CD4-positive, alpha-beta T cell treated with Interleukin-17A for 1 hour (primary cell): ENCODE measurements at places on chromosomes 1 and 21.

DNA sequence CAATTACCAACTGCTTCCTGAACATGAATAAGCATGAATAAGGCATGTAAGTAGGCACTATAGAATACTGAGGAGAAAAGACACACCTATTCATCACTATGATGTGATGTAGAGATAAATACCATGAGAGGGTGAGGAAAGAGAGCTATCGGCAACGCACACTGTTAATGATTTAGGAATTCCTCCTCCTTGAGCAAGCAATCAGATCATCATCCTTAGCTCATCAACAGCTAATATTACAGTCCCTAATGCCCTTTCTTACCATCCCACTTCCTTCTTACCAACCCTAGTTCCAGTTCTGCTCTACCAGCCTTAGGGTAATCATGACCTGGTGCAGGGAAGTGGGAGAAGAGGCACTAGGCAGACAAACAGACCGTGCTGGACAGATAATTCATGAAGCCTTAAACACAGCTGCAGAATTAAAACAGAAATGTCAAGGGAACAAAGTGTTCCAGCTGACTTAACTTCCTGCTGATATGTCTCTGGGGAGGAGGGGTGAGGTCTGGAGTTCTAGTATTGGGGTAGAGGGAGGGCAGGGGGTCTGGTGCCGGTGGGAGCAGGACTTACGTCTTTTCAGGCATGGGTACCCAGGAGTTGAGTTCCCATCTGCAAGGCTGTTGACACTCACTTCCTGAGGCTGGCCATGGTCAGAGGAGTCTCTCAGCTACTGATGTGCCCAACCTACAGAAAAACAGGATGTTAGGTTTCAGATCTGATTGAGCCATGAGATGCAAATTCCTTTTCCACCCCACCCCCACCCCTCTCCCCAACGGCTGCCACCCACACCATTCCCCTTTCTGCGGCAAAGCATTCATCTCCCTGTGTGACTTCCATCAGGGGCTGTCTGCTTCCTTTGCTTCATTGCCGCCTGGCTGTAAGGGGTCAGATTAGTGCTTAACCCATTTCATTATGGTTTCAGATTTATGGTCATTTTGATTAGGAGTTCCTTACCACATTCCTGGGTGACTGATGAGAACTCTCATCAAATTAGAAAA lies 12.6 kb upstream of the RCSD1 start:
- DNase-seq = peak; percentile 41

- DNase-seq = no peak
Observed at GRCh38 chr1:208145167-208145566, 99.0 kb downstream of the PLXNA2 start.

DNA sequence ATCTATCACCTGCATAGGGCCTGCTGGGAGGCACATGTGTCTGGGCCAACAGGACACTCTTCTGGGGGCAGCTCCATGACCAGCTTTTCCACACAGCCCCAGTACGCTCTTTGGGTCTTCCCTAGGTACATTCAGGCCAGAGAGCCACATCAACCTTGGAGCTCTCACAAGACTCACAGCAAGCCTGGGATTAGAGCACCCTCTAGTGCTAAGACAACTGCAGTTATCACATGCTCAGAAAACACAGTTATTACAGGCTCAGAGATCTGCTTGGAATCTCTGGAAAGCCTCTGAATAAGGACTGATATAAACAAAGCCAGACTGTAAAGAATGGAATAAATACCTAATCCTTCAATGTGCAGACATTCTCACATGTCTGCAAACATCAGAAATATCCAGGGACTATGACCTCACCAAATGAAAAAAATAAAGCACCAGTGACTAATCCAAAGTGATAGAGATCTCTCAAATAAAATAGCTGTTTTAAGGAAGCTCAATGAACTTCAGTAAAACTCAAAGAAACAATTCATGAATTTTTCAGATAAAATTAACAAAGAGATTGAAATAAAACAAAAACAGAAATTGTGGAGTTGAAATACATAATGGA lies 563.9 kb upstream of the NR5A2 start:
- peak; percentile 5 for DNase-seq

DNA sequence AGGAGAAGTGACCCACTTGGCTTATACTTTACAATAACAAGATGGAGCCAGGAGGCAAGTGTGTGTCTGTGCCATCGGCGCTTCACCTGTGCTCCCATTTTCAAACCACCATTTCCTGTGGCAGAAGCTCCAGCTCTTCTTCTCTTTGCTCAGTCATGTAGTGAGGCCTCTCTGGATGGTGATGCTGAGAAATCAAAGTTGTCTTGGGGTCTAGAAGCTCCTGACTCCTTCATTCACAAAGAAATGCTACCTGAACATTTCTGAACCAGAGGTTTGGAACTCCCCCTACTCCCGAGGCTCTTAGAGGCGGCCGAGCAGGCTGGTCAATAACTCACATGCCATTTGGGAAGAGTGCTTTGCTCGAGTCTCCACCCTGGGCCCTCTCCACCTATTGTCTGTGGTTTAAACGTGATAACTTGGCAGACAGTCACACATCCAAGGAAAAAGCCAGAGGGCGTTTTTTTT lies 18.0 kb downstream of the SLAMF1 start:
- DNase-seq = peak; percentile 62

DNA sequence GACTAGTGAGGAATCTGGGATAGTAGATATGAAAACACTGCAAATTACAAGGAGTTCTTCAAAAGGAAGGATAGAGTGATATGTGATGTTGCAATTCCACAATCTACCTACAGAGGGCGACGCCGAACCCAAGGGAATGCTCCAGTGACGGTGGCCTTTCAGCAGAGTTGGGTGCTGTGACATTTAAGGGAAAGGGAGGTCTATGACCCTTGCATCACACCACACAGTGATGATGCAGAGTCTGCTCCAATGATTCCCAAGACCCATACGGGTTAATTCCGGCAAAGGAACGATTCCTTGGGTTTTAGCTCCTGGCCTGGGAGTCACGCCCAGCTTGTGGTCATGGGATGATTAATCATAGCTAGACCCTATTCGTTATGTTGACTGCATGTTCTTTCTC lies 123.0 kb upstream of the IGSF21 start:
- DNase-seq = no peak

- no peak for DNase-seq
Observed at GRCh38 chr1:159802111-159802510, at the start of gene FCRL6. Gene FCRL6, plus strand, starts transcription at chr1:159802360. Its CDS starts 65 bp downstream, at chr1:159802425.

GRCh38 chr21:34824314-34824713 lies 155.5 kb downstream of the CLIC6 start:
- DNase-seq = no peak

DNA sequence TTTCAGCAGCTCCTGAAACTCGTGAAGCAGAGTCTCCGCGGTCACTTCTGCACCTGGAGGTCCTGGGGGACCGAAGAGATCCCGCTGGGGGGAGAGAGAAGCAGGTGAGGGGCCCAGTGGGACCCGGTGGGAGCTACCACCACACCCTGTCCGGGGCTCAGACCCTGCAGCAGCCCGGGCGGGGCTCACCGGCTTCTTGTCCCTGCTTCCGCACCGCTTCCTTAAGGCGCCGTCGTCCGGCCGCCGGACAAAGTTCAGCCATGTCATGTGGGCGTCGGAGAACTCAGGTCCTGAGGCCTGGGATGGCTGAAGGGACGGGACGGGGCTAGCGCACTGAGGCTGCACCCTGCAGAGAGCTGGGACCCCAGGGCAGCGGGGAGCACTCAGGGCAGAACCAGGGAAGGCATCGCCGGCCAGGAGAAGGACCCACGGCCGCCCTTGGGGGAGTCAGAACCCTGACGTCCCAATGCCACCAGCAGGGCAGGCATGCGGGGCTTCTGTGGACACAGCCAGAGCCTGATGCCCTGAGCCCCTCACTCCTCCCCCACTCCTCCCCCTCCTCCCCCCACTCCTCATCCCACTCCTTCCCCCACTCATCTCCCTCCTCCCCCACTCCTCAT lies 2.2 kb downstream of the C1QTNF12 start:
- no peak for DNase-seq

DNA sequence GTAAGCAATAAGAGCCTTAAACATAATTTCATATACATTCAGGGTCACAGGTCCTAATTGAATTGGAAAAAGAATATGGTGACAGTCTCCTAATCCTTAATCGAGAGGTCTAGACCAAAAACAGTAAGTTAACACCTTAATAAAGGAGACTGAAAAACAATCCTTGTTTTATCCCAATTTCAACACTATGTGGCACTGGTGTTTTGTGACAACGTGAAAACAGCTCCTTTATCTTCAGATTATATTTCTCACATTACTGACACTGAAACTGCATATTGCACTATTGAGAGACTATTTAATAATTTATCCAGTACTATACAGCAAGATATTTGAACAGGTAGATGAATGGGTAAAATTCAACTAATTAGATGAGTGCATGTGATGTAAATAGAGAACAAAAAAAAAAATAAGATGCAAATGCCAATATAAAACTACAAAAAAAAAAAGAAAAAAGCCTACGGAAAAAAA lies 34.1 kb downstream of the TP53BP2 start:
- DNase-seq = peak; percentile 62
